ENCODE measurements at places on chromosomes 5 and 9.
A peak's percentile ranks its signal among the peaks of the same experiment; 100 is the strongest.

DNA sequence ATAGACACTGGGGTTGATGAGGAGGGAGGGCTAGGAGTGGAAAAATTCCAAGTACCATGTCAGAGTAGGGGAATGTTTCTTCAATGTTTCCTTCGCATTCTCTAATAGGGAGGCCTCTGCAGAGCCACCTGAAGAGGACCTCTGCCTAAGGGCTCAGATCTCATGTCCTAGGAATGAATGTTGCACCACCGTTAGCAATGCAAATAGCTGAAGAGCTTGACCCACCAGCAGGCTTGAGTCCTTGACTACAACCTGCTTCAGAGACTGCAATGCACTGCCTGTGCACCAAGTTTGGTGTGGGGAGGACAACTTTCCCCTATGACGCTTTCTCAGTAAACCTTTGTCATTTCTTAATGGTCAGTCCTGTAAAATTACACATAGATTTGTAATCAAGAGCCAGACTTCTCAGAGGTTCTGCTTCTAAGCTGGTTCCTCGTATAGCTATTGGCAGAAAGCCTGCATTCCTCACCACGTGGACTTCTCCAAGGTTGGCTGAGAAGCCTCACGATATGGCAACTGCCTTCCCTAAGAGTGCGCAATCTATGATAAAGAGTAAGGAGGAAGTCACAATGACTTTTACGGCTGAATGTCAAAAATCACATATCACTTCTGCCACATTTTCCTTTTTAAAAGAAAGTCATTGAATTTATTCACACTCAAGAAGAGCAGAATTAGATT, 600.7 kb upstream of the PTGER4 start:
- no peak for DNase-seq

DNA sequence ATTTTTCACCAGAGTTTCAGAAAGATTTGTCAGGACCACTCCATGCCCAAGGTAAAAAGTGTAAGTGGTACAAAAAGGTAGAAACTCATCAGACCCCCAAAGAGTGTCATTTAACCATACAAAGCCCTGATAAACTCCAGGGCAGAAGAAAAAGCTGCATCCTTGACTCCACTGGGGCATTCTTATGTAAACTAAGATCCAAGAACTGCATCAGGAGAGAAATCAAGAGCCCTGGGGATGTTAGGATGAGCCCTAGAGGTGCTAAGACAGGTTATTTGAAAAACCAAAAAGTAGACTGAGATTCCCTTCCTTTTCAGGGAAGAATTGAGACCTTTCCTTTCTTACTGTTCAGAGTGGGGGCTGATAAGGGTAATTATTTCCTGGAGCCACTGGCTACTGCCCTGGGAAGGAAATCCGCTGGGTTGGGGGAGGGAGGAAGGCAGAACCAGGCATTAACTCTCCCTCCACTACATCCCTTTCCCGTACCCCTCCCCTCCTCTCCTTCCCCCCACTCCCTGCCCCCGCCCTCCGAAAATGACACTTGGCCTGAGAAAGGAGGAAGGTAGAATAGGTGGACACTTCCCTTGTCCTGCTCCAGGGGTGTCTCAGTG, 54.7 kb downstream of the FXN start:
- DNase-seq = no peak

- no peak for DNase-seq
Measured at GRCh38 chr5:80705801-80706200, 51.0 kb upstream of the DHFR start.

DNA sequence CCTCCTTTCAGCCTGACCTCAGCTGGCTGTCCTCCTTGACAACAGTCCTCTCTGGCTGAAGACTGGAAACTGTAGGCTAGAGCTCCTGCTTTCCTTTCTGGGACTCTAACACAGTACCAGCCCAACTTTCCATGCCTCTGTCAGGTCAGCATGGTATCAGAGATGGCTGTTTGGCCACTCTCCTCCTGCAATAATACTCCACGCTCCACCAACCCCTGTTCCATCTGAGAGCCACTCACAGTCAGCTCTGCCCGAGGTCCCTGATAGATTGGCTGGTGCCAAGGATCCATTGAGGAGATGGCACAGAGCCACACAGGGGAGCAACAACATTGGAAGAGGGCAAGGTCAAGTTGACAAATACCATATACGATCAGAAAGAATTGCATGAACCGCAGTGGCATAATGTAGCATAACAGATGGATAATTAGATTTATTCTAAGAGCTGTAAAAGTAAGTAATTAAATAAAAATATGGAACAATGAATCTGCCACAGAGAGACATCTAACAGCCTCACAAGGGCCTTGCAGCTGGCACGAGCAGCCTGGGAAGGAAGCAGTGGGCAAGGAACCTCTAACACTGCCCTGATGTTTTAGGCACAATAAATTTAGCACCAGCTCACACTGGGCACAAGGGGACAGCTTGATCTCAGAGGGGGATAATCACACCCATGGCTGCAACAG, 94.3 kb upstream of the LRRTM2 start:
- no peak for DNase-seq

GRCh38 chr9:37273595-37273994, 148.9 kb upstream of the GRHPR start:
- no peak for DNase-seq

GRCh38 chr9:76395381-76395780, 1.2 kb upstream of the RFK start:
- no peak for DNase-seq

- no peak for DNase-seq
Measured at GRCh38 chr5:125348936-125349831, 602.7 kb upstream of the ZNF608 start.

DNA sequence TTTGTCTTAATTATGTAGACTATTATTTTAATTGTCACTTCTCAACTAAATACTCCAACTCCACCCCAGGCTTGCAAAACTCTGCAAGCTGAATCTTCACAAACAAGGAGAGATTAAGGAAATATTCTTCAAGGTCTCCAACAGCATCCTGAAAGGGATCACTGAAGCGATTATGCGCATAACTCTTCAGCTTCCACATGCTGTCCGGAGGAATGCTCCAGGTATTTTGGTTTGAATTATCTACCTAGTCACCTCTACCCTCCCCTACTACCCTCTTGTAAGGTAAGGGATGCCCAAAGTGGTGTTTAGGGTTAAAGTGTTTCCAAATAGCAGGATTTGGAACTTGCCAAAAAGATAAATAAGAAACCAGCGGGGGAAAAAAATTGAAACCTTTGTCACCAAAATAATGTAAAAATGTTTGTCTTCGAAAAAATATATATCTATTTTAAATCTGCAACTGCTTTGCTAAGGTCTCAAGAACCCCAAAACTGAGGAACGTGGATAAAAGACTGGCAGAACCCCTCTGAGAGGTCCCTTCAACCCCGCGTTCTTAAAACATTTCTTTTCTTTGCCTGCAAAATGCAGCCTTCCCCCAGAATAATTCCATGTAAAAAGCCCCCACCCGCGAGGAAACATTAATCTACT, 11.6 kb downstream of the PTCH1 start:
- no peak for DNase-seq

- DNase-seq = no peak
Measured at GRCh38 chr5:160470437-160471361, 49.0 kb downstream of the PTTG1 start.

DNA sequence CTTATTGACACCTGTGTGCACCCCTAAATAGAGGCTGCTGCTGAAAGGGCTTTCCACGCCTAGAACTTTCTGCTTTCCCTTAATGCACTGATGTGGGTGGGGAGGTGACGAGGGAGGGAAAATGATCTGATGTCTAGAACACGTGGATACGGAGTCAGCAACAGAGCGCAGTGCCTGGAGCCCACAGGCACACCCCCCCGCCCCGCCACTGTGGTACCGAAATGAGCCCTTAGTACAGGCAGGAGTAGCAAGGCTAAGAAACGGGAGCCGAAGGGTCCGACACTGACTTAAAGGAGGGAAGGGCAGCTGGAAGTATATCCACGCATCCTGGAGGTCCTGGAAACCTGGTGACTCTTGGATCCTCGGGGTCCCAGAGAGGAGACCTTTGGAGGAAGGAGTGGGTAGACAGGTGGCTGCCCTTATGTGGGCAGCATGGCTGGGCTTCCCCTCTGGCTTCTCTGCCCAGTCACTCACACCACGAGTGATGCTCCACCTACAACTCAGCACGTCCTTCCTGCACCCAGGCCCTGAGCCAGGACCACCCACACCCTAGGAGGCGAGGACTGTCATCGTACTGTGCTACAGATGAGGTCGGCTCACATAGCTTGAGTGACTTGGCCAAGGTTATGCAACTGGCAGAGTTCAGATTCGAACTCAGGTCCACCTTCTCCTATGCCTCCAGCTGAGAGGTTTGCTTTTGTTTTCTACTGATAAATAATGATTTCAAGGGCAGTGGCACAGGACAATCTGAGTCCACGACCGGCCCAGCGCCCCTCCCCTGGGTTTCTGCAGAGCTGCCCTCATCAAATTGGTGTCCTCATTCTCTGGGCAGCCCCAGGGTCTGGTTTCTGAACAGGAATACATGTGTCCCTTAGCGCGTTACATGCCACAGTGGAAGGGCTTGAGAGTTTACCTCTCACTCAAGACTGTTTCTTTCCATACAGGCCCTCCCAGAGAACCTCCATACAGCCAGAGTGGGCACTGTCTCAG, 4.7 kb upstream of the VAV2 start:
- DNase-seq = no peak

- DNase-seq = no peak
Measured at GRCh38 chr9:133944746-133945135, 47.4 kb downstream of the VAV2 start.

DNA sequence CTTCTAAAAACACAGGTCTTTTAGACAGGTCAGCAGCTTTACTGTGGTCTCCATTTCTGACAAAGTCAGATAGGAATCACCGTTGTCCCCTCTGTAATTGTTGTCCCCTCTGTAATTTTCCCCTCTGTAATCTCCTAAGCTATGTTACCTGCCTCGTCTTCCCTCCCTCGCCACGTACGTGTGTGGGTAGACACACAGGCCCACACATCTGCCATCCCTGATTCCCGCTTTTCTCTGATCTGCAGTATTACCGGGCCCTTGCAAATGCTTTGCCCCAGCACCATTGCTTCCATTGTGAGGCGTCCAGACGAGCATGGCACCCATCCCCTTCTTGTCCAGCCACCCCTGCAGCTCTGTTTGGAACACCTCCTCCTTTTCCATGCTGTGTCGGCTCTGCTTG, 45.0 kb upstream of the POMT1 start:
- peak; percentile 5 for DNase-seq

GRCh38 chr5:175261037-175261436, 182.9 kb downstream of the DRD1 start:
- DNase-seq = no peak

DNA sequence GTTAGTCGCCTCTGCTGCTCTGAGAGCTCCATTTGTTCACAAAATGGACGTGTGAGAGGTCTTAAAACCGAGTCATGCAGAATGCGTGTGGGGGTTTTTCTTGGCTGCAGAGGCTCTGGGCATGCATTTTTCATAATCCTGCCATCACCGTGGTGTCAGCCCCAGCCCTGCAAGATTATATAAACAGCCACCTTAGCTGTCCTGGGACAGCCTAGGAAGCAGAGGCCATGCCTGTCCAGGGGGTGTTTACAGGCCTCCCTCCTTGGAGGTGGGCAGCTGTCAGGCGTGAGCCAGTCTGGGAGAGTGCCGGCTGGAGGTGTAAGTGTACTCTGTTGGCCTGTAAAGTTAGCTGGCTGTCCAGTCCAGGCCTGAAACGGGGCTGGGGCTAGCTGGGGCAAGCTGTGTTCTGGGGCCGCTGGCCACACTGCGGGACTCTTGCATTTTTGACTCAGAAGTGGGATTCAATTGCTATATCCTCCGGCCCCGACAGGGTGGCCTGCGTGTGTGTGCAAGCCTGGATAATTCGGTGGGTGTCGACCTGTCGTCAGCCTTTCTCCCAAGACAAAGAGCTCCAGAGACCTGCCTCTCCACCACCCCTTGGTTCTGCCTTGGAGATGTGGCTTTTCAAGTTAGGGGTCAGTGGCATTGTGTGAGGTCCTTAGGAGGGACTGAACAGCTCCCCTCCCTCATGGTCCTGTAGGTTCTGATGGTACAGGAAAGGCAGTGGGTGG, 2.4 kb downstream of the WNK2 start:
- no peak for DNase-seq

DNA sequence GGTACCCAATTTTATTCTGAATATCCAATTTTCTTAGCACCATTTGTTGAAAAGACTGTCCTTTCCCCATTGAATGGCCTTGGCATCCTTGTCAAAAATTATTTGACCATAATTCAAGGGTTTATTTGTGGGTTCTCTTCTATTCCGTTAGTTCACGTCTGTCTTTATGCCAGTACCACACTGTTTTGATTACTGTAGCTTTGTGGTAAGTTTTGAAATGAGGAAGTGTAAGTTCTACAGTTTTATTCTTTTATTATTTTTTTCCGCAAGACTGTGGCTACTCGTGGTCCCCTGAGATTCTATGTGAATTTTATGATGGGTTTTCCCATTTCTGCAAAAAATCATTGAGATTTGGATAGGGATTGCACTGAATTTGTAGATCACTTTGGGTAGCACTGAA, 402.6 kb downstream of the PLK2 start:
- no peak for DNase-seq

DNA sequence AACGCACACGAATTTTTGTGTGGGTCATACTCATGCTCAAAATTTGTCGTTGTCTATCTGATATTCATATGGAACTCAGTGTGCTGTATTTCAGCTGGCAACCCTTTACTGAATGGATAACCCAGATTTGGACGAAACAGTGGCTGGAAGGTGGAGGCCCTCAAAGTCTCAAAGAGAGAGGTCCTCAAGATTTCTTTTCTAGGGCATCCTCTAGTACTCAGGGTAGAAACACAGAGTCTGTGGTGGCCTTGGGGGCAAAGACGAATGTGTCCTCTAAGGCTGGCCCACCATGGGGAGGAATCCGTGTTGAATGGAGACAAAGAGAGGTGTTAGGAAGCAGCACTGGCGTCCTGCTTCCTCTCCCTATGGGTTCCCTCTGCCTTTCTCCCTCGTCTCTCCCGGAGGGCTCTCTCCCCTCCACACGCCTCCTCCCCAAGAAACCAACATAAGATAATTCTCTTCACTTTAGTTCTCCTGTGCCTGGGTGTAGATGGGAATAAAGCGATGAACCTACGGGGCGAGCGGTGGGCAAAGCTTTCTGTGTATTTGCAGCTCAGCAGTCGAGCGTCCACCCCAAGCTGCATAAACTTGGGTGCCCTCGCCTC, 333.7 kb downstream of the CWC27 start:
- DNase-seq = no peak

DNA sequence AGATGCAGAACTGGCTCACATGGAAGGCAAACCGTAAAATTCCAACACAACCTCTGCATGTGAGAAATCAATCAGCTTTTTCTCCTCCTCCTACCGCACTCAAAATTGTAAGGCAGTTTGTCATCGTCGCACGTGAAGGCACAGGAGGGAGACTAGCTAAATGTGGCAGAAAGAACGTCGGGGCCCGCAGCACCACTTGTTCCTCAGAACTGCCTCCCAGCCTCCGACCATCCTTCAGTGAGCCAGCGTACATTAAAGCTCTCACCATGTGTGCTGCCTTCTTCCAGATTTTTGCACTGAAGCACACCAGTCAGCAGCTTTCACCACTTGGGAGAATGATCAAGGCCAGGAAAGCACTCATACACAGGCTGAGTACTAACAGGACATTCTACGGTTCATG, 105.9 kb downstream of the RFX3 start:
- no peak for DNase-seq

DNA sequence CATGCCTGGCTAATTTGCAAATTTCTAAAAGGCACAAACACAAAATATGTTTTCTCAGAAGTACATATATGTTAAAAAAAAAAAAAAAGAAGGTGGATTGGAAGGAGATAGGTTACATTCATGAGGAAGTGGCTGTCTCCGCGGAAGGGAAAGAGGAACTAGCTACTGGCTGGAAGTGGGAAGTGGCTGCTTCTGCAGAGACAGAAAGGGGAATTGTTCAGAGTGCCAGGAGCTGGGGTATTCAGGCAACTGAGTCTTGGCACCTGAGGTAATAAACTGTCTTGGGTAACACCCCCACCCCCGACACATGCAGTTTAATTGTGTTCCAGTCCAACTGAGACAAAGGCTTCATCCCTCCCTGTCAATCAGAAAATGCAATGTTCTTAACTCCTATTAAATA, 45.6 kb downstream of the S1PR3 start:
- no peak for DNase-seq

Data from activated T-cell treated with anti-CD3 and anti-CD28 coated beads, Interleukin-2, amount 50 U/mL, for 24 hours (primary cell).